ENCODE measurements at places on chromosomes 2 and 18.

GRCh38 chr2:26161926-26162325 is 11.0 kb upstream of the GAREM2 start:
- DNase-seq: no peak

DNA sequence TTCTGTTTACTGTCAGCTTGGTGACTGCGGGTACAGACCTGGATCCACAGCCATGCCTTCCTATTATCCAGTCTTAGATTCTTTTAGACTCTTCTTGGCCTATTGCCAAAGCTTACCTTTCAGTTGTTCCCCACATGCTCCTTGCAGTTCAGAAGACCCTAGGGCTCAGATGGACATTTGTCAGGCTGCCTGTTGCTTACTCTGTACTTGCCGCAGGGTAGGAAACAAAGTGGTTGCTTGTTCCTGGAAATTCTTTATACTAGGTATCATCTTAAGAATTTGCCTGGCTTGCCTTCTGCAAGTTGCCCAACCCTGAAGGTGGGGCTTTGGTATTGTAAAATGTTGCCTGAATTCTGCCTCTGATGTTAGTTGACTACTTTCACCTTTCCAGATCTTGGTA is 24.4 kb downstream of the CD28 start:
- no peak for DNase-seq

DNA sequence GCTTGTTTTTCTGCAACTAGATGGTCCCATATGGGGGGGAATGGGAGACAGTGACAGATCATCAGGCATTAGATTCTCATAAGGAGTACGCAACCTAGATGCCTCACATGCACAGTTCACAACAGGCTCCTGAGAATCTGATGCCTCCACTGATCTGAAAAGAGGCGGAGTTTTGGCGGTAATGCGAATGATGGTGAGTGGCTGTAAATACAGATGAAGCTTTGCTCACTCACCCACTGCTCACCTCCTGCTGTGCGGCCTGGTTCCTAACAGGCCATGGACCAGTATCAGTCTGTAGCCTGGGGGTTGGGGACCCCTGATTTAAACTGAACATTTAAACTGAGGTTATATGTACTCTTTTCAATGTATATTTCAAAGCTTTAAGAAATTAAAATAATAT is 40.7 kb downstream of the SOS1 start:
- no peak for DNase-seq

GRCh38 chr2:74694281-74694680 is 40.2 kb downstream of the SEMA4F start:
- DNase-seq: peak; percentile 34

GRCh38 chr2:88069117-88069516 is 1.5 kb downstream of the SMYD1 start:
- DNase-seq: no peak

DNA sequence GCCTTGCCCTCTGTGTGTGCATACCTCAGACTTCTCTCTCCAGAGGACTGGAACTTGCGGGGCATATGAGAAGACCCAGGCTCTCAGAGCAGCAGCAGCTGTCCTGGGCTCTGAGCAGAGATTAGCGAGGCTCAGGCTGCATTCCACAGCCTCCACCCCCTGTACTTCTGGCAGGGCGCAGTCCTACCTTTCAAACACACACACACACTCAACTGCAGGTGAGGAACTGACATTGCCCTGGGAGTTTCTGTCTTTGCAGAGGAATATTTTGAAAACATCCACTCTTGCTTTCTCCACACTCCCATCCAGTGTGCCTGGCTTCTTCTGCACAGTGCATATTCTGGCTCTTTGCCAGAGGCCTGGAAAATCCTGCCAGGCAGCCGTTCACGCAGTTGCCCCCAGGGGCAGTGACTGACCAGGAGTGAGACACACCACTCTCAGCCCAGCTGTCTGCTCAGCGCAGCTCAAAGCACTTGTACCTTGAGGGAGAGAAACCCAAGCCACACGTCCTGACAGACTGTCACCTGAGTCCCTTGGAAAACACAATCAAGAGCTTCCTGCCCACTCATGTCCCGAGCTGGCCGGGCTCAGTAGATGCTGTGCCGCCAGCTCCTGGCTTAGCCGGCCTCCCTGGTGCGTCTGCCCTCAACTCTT is 460.8 kb downstream of the RNF144A start:
- DNase-seq: no peak

- DNase-seq: no peak
Observed at GRCh38 chr18:43757273-43757672, 480.0 kb upstream of the SYT4 start.

GRCh38 chr18:3478262-3478978 is 28.4 kb downstream of the TGIF1 start:
- peak; percentile 86 for DNase-seq

GRCh38 chr18:46415532-46416252 is 241.3 kb downstream of the LOXHD1 start:
- no peak for DNase-seq

- no peak for DNase-seq
Observed at GRCh38 chr2:62354771-62355561, 151.0 kb downstream of the TMEM17 start.

DNA sequence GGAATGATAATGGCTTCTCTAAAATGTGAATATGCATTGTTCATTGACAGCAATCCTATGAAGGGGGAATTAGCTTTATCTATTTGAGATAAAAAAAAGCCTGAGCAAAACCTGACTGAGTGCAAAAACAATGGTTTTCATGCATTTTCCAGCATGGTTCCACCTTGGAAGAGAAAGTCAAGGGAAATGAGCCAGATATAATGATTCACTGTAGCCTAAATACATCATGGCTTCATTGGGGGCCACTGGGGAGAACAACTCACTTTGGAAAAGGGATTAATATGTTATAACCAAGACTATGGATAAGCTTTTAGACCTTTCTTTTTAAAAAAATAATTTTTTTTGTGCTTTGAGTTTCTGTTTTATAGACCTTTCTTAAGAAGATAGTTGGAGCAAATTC is 679.7 kb downstream of the NYAP2 start:
- DNase-seq: no peak

GRCh38 chr2:120344214-120344975 is 1.5 kb upstream of the INHBB start:
- no peak for DNase-seq

- no peak for DNase-seq
Observed at GRCh38 chr2:120628248-120628647, 107.4 kb upstream of the GLI2 start.

GRCh38 chr2:61793389-61793836 is 60.4 kb downstream of the FAM161A start:
- DNase-seq: peak; percentile 62

- peak; percentile 58 for DNase-seq
Observed at GRCh38 chr2:219495531-219496122, 3.1 kb upstream of the GMPPA start.

DNA sequence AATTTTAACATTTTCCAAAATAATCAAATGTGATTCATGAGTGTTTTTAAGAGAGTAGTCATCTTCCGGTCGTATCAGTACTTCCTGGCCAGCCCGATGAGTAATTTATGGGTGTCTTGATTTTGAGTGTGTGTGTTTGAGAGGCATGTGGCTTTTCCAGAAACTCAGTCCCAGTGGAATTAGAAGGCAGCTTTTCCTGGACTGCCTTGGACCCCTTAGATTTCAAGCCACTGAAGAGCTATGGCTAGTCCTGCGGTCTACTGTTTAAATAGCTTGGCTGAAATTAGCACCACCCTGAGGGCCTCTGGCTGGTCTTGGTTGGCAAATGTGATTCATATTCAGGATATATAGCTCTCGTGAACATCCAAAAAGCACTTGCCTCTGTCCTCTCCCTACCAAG is 59.4 kb downstream of the HK2 start:
- DNase-seq: no peak

- DNase-seq: no peak
Observed at GRCh38 chr2:125371867-125372266, 1284.1 kb upstream of the GYPC start.

DNA sequence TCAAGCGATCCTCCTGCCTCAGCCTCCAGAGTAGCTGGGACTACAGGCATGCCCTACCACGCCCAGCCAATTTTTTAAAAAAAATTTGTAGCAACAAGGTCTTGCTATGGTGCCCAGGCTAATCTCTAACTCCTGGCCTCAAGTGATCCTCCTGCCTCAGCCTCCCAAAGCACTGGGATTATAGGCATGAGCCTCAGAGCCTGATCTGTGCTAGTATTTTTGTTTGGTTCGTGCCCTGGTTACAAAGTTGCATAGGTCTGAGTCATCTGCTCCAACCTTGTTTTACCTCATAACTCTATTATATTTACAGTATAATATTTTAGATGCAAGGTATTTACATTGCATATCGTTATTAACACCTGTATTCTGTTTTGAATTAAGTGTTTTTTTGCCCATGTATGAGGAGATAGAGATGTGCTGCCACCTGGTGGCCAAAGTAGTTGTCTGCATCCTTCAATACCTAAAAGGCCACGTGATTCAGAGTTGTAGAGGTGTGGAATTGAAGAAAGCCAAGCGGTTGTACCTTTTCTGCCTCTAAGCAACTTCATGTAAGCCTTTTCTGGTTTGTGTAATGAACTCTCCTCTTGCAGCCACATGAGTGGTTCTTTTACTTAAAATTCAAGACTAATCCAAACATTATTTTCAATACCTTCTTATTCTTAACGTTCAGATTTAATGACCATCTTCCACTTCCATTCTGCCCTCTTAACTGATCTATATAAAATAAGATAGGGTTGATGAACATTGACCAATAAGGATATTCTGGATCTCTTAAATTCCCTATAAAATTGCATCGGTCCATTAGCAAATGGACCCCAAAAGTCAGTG is 19.9 kb upstream of the CABYR start:
- DNase-seq: peak; percentile 63

DNA sequence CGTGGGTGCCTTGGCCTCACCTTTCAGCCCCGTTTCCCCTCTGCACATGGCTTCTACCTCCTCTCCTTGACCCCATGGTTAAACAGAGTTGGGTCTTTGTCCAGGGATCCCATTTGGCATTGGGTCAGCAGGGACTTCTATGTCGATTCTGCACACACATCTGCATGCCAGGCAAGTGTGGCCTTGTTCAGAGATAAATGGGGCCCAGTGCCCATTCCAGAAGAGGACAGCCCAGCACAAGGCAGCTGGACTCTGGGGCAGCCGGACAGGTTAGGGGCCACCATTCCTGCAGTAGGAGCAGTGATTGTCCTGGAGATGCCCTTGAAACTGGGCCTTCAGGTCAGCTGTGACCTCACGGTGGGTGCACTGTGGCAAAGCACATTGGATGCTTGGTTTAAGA is 13.1 kb downstream of the CABLES1 start:
- DNase-seq: no peak

GRCh38 chr2:219298759-219299371 is 10.3 kb downstream of the PTPRN start:
- peak; percentile 76 for DNase-seq

- no peak for DNase-seq
Observed at GRCh38 chr2:199524689-199525574, 67.2 kb upstream of the SATB2 start.

GRCh38 chr2:59149271-59149670 is 908.1 kb upstream of the FANCL start:
- DNase-seq: no peak

DNA sequence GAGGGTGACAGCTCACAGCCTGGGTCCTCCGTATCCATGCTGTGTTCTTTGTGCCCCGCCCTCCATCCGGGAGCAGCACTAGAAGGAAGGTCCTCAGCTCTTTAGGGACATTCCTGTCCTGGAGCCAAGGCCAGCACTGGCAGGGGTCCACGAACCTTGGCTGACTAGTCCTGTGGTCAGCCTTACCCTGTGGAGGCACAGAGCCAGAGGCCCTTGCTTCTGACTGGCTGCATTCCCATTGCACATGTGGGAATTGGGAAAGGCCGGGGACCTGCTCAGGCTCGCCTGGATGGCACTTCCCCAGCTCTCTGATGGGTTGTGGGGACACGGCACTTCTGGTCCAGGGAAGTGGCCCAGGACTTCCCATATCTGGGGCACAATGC is 24.9 kb upstream of the RHOB start:
- no peak for DNase-seq

- DNase-seq: no peak
Observed at GRCh38 chr2:33009249-33009648, 62.5 kb downstream of the LTBP1 start.

- DNase-seq: no peak
Observed at GRCh38 chr2:48694149-48694548, 61.4 kb downstream of the LHCGR start.

- no peak for DNase-seq
Observed at GRCh38 chr2:10046931-10047330, 3.6 kb downstream of the KLF11 start.

- peak; percentile 37 for DNase-seq
Observed at GRCh38 chr2:165277295-165277694, 38.1 kb downstream of the SCN2A start.

DNA sequence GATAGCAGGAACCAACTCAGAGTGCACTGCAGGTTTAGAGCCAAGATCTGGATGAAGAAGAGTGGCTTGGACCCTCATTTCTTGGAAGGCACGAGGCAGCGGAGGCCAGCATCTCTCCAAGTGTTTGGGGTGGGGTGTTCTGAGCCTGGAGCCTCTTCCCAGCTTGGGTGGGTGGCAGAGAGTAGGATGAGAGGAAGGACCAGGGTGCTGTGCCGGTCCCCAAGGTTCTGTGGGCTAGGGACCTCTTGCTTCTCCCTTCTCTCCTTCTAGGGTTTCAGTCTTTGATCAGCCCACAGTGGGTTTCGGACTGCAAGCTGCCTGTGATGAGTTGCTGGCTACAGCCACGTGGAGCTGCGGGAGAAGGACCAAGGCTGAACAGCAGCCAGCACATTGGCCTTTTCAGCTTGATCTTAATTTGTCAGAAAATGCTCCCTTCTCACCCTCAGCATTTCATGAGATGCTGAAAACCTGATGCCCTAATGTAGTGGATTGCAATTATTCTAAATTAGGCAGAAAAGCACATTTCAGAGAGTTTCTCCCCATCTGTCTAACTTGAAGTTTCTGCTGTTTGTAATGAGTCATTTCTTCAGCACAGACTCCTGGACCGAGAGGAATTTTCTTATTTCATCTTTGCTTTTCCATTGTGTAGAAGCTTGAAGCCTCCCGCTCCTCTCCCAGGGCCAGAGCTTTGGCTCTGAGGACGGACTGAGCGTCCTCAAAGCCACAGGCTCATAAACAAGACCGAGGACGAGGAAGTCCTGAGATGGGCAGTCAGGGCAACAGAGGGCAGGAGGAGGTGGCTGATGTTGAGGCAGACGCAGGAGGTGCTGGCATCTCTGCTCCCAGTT is 99.1 kb upstream of the HDAC4 start:
- peak; percentile 10 for DNase-seq

DNA sequence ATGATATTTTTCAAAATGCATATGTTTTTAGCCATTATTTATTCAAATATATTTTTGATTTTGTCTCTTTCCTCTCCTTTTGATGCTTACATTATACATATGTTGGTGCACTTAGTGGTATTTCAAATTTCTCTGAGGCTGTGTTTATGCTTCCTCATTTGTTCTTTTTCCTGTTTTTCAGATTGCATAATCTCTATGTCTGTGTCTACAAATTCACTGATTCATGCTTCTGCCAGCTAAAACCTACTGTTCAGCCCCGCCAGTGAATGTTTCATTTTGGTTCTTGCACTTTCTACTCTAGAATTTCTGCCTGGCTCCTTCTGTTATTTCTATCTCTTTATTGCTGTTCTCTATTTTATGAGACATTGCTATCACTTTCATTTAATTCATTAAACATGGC is 951.7 kb upstream of the CNTNAP5 start:
- peak; percentile 76 for DNase-seq
